Tibial nerve (tissue), 4 donors: ENCODE measurements at places on chromosomes 3 and 15. TPM values are rescaled to one million over a fixed set of nuclear protein-coding genes. Genes with fewer than 3 reads are reported as not detected.

GRCh38 chr15:70796516-70797310 is 33.4 kb upstream of the UACA start:
- no peak for DNase-seq

The CHDH gene
- total RNA-seq = 2.8 TPM

The STAC gene
- 3.3 TPM for total RNA-seq

DNA sequence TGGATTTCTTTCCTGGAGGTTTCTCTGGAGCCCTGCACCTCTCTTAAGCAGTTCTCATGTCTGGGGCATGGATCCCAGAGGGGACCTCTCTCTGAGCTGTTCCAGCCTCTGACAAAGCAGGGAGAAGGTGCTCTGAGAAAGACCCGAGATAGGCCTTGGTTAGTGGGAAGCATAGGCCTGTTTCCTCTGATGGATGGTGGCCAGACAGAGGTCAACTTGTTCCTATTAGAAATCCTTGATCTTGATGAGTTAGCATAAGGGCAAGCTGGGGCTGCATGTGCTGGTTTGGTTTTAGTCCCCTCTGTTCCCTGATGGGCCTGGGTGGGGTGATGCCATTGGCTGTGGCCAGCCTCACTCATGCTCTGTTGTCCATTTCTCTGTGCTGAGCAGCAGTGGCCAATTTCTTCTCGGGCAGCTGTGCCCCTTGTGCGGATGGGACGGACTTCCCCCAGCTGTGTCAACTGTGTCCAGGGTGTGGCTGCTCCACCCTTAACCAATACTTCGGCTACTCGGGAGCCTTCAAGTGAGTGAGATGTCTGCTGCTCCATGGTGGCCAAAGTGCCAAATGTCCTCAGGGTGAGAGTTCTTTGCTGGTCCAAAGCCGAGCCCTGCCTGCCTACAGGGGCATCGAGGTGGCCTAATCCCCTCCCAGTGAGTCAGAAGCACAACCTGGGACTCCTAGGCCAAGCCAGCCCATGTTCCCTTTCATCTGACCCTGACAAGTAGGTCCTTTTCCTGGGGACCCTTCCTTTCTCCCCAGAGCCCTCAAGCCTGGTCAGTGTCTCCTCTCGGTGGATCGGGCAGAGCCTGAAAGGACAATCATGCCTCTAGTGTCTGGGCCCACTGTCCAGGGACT is 9.0 kb downstream of the TF start:
- no peak for DNase-seq

DNA sequence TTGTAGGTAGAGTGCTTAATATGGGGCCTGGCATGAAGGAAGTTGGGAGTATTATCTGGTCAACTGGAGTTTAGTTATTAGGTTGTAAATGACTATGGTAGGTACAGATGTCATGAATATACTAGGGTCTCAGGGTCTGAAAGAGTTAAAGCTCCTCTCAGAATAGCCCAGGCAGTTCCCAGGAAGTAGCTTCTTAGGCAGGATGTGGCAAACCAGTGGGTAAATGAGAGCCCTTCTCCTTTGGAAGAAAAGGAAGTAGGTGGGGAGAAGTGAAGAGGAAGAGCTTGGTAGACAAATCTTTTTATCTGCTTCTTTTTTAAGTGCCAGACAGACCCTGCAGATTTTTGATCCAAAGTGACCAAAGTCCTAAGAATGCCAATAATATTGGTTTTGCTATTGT is 24.5 kb downstream of the MAP2K1 start:
- no peak for DNase-seq

- no peak for DNase-seq
Observed at GRCh38 chr3:55453886-55454496, 33.1 kb downstream of the WNT5A start.

The MYZAP gene
- total RNA-seq = 2.3 TPM

DNA sequence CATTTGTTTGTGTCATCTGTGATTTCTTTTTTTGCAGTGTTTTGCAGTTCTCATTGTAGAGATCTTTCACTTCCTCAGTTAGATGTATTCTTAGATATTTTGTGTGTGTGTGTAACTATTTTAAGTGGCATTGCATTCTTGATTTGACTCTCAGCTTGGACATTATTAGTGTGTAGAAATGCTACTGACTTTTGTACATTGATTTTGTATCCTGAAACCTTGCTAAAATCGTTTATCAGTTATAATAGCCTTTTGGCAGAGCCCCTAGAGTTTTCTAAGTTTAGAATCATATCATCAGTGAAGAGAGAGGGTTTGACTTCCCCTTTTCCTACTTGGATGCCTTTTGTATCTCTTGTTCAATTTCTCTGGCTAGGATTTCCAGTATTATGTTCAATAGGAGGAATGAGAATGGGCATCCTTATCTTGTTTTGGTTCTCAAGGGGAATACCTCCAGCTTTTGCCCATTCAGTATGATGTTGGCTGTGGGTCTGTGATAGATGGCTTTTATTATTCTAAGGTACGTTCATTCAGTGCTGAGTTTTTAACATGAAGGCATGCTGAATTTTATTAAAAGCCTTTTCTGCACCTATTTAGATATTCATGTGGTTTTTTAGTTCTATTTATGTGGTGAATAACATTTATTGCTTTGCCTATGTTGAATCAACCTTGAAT is 211.7 kb downstream of the MBNL1 start:
- no peak for DNase-seq

The AMT gene
- 7.0 TPM for total RNA-seq

GRCh38 chr3:183239046-183239445 is 14.0 kb upstream of the B3GNT5 start:
- no peak for DNase-seq

- no peak for DNase-seq
Observed at GRCh38 chr3:126704494-126705214, 614 bp downstream of the CHCHD6 start.

DNA sequence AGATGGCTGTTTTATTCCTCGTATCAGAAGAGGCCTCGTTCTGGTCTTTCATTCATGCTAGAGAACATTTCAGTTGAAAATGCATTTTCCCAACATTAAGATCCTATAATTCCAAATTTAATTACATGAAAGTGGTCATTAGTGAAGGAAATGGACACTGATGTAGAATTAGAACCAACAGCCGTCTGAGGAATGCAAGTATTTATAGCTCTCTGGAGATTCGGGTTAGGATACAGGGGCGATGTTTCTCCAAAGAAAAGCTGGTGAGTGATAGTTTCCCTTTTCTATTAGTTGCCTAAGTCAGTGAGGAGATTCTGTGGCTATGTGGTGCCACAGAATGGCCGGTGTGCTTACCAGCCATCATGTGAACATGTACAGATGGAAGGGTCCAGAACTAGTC is 109.0 kb upstream of the IL12A start:
- no peak for DNase-seq

GRCh38 chr3:57872606-57873005 is 116.5 kb downstream of the SLMAP start:
- DNase-seq = no peak

DNA sequence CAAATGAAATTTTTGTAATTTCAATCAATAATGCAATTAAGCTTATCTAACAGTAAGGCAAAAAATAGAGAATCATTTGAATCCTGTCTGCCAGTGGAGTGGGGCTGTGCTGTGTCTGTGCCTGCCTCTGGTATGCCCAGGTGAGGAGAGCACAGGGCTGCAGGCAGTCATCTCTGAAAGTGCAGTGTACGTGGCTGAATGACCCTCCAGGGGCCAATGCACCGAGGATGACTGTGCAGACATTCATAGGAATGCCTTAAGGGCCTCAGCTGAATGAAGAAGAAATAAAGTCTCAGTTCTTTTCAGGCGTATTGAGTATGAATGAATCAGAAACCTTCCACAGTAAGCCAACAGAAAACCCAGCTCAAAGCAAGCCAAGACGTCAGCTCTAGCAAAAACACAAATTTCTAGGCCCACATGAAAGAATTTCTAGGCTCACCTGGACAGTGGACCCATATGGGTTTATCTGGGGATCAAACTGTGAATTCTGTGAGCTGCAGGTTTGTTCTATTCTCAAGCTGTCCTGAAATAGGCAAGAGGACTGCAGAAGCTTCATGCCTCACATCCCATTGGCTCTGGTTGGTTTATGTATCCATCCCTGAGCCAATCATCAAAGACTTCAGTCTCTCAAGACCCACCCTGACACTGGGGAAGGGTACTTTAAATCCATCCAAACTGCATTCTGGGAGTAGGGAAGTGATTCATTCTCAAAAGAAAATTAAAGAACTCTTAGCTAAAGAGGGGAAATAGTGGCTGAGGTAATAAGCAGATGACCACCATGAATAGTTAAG is 123.4 kb downstream of the SSR3 start:
- DNase-seq = no peak

DNA sequence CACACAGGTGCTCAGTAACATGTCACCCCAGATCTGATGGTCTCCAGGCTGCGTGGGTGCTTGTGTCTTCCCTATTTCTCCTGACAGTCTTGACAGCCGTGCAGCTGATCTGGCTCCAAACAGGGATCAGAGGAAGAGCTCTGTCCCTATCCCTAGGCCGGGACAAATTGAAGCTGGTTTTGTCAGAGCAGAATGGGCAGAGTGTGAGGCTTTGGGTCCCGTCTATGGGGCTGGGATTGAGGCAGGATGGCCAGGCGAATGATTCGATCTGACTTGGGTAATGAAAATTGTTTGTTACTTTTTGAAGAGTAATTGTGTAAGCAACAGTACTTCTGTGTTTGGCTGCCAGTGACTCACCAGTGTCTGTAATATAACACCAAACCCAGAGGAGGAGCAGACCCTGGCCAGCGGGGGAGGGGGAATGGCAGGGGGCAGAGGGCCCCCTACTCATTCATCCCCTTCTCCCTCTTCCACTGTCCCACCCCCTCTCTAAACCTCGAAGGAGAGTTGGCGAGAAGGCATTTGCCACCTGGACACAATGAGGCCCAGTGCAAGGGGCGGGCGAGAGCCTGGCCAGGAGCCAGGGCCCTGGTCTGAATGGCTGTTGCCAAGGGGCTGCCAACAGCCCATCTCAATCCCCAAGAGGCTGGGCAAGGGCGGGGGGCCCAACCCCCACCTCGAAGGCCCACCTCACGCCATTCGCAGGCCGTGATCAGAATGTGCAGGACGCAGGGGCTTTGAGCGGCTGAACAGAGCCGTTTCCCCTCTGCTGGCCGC is 4.9 kb upstream of the MAGEF1 start:
- DNase-seq = no peak

DNA sequence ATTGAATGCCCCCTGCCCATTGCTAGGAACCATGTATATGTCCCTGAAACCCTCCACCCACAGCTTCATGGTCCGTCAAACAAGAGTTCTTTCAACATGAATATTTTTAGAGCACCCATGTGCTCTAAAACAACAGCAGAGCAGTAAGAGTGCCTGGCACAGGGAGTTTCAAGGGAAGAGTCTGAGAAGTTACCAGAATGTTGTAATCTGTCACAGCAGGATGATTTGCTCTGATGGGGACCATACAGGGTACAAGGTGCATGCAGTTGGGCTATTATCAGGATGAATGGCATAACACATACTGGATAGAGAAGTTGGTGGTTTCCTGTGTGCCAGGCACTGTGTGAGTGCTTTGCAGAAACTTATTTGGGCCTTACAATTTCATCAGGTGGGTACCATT is 27.8 kb upstream of the FLNB start:
- DNase-seq = no peak

The ESYT3 gene
- total RNA-seq = 7.3 TPM

The FAM131A gene
- 45.3 TPM for total RNA-seq

DNA sequence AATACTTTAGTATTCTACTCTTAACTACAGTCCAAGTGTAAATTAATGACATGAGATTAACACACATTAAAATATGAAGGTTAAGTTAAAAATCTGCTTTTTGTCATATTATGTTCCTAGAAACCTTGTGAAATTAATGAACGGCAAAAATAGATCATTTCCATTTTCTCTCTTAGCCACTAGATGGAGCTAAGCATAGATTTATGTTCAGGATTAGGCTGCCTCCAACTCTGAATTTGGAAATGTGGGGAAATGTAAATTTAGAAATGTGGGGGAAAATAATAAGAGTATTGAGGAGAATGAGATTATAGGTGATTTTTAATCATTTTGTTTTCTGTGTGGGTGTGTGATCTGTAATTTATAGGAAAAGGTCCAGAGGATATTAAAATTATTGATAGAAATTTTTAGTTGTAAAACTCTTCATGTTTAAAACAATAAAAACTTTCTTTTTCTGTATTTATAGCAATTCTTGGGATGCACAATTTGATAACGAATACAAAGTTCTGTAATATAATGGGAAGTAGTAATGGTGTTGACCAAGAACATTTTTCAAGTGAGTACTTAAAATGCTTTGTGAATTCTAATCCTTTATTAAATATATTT is 59.2 kb downstream of the TMOD3 start:
- DNase-seq = no peak

The SPTBN5 gene
- 16.5 TPM for total RNA-seq

DNA sequence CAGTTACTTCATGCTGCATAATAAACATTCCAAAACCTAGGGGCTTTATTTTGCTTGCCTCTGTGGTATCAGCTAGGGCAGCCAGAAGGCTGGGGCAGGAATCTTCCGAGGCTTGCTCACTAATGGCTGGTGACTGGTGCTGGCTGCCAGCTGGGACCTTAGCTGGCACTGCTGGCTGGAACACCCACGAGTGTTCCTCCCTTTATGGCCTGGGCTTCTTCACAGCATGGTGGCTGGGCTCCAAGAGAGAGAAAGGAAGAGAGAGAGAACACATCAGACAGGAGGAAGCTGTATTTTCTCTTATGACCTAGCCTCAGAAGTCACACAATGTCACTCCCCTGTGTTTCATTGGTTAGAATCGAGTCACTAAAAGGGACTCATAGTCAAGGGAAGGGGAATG is 23.9 kb upstream of the CDCP1 start:
- no peak for DNase-seq

The HESX1 gene
- not detected for total RNA-seq

The SLC12A1 gene
- not detected for total RNA-seq

The NRG4 gene
- not detected for total RNA-seq

DNA sequence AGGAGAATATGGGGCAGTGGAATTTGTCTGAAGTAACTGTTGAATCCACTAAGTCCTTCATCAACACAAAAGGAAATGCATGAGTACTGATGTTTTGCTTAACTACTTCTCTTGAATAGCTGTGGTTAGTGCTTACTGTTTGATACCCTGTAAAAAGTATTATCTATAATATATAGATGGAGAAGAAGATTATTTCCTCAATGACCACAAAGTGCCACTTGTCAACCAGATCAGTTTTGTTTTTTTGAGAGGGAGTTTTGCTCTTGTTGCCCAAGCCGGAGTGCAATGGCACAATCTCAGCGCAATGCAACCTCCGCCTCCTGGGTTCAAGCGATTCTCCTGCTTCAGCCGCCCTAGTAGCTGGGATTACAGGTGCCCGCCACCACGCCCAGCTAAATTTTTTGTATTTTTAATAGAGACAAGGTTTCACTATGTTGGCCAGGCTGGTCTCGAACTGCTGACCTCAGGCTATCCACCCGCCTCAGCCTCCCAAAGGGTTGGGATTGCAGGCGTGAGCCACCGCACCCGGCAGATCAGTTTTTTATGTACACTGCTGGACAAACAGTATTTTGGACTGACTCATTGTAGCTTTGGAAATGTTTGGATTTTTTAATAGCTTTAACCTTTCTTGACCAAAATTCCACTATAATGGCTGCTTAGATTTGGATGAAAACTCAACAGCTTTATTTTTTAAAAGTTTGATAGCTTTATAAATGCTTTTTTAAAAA is 1.5 kb upstream of the RPLP1 start:
- no peak for DNase-seq

The RAD51 gene
- total RNA-seq = 0.59 TPM

The NMB gene
- 157 TPM for total RNA-seq
